ENCODE measurements at places on chromosomes 1 and 21.

DNA sequence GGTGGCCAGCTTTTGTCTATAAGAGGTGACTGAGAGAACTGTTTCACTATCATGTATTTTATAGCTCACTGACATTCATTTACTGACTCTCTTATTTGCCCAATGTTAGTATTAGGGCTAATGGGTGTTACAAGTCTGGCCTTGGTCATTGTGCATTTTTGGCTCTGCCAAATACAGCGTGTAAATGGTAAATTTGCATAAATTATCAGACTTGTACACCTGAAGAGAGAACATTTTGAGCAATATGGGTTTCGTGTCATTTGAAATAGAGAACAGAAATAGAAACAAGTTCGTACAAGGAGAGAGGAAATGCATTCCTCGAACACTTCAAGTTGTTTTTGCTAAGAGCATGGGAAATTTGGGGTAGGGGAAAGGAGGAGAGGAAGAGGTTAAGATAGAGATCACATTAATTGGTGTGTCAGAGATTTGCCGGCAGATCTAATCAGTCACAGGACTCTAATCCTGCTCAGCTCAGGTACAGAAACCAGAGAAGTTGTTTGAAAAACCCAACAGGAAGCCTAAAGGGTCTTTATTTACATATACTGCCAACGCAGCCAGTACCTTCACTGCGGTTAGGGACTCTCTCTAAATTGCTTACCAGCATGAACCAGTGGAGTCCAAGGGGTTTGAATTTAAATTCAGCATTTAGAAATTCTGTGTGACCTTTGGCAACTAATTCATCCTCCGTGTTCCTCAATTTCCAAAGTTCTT is 261.5 kb downstream of the GPATCH2 start:
- DNase-seq, result no peak

DNA sequence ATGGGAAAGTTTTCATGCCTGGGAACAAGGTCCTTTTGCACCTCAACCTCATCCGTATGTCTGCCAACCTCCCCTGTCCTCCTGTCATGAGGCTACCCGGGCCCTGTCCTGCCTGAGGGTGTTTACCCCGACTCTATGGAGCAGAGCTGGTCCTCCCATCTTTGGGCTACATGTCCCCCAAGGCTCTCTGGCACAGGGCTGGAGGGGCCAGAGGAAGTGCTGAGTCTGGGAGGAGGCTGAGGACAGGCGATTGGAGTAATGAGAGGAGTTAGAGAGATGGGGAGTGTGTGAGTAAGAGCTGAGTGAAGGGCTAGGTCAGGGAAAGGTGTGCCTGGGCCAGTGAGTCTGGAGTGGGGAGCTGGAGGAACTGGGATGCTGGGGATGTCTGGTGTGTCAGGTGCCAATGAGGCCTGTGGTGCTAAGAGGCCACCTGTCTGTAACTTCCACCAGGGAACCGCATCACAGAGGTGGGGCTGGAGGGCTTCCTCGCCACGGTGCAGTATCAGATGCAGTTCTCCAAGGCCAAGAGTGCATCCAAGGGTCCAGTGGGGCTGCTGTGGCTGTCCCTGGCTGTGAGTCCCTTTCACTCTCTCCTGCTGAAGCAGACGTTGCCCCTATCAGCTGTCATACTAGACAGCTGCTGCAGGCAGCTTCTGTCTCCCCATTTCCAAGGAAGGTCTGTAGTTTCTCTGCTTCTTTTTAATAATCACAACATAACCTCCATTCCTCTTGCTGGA is 11.7 kb downstream of the LRRC71 start:
- DNase-seq, result no peak

- no peak for DNase-seq
These were observed 485.4 kb upstream of the USP24 start for GRCh38 chr1:55700359-55701130.

GRCh38 chr1:36764798-36765197 is 269.5 kb downstream of the GRIK3 start:
- no peak for DNase-seq
